ENCODE measurements at places on chromosomes 12 and 14.

DNA sequence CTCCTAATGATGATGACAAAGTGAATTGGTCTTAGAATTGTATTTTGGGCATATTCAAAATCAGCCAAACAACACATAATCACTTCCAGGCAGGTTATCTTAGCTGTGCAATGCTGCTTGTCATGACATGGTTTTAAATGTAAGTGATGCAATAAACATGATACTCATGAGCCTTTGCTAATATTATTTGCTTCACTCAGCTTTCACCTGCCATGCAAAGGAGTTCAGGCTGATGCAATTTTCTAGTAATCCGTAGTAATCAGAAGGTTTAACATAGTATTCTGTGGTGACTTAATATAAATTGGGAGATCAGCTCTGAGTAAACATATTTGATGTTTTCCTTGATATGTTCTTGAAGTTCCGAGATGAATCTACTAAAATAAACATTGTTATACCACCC lies 29.1 kb downstream of the TMEM260 start:
- peak; percentile 27 for DNase-seq

GRCh38 chr12:94563286-94563685 lies 87.1 kb downstream of the TMCC3 start:
- no peak for DNase-seq

- DNase-seq, result no peak
Observed at GRCh38 chr14:28673056-28673455, 93.5 kb upstream of the FOXG1 start.

DNA sequence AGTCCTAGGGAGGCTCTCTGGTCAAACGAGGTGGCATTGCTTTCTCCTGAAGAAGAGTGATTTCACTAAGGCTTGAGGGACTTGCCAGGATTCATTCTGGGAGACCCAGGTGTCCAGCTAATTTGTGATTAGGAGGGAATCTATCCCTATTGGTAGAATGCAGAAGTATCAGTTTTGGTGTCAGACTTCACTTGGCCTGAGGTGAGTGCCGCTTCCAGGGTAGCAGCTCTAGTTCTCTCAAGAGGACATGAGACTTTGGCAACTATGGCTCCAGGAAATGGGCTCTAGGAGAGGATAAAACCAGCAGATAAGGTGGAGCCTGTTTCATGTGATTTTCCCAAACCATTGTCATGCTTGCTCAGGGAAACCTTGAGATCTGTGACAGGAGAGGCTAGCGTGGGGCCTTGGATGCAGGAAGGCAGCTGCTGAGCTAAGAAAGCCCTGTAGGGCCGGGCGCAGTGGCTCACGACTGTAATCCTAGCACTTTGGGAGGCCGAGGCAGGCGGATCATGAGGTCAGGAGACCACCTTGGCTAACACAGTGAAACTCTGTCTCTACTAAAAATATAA lies 11.6 kb upstream of the TMEM117 start:
- DNase-seq, result peak; percentile 29

DNA sequence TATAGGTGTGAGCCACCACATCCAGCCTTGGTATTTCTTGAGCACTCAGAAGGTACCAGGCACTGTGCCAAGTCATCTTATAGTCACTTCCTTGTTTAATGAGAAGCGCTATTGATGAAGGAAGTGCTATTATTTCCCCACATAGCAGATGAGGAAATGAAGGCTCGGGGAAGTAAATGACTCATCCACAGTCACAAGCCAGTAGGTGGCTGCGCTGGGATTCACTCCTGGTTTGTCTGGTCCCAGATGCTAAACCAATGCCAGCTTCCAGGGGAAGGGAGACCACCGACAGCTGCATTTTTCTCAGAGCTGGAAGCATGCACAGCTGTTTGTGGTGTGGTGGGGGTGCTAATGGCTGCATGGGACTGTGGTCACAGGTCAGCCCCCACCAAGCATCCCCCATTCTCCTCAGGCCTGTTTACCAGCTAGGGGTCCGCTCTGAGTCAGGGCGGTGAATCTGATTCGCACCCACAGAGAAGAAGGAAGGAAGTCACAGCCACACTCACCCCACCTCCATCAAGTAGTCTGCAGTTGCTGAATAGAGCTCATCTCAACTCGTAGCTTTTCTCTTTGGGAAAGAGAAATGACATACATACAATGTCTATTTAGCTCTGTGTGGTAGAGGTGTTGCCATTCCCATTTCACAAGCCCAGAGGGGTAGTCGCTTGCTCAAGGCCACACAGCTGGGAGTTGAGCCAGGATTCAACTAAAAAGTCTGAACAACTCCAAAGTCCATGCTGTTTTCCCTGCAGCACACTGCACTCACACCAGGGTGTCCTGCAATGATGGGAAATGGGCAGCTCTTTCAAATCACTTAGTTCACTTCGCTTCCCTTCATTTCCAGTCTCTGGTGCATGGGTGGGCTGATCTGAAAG lies 6.3 kb upstream of the LTBP2 start:
- peak; percentile 70 for DNase-seq

- DNase-seq, result no peak
Observed at GRCh38 chr12:50888666-50889065, 45.9 kb downstream of the TMPRSS12 start.

- DNase-seq, result no peak
Observed at GRCh38 chr12:11687528-11687927, 38.1 kb downstream of the ETV6 start.
